Caki2 (cell line): ENCODE measurements at places on chromosomes 4 and X. TPM values are rescaled to one million over a fixed set of nuclear protein-coding genes. Genes with fewer than 3 reads are reported as not detected.

The NUDT10 gene
- 1.9 and 6.6 TPM in 2 replicates for total RNA-seq

The DTHD1 gene
- not detected in 2 replicates for total RNA-seq

GRCh38 chr4:189124149-189124758, 816.4 kb upstream of the FRG1 start:
- peak; percentile 22 for DNase-seq

GRCh38 chr4:165150545-165150944, 37.9 kb upstream of the TMEM192 start:
- DNase-seq, result no peak
